ENCODE measurements at places on chromosomes 12 and 14. TPM values are rescaled to one million over a fixed set of nuclear protein-coding genes. Genes with fewer than 3 reads are reported as not detected.
A peak's percentile ranks its signal among the peaks of the same experiment; 100 is the strongest.

The ALKBH2 gene
- total RNA-seq, result 26.7 TPM

- no peaks in the 10 kb centered on the region for H3K27me3 ChIP-seq
- H3K4me1 ChIP-seq, result peaks cover 39% of the 10 kb centered on the region
- H3K4me3 ChIP-seq, result no peak overlapping the region
- DNase-seq, result no peak
- H3K27ac ChIP-seq, result peak overlapping the region; percentile 74
Measured at GRCh38 chr14:100775831-100776591, 49.3 kb downstream of the DLK1 start.

The DBX2 gene
- total RNA-seq, result 13.0 TPM

GRCh38 chr14:20503898-20504297 is 1.4 kb upstream of the RNASE10 start:
- H3K36me3 ChIP-seq, result no peaks in the 10 kb centered on the region
- H3K27me3 ChIP-seq, result no peaks in the 10 kb centered on the region
- DNase-seq, result no peak
- no peak overlapping the region for H3K27ac ChIP-seq
- H3K4me1 ChIP-seq, result no peaks in the 10 kb centered on the region

The DDN gene
- 0.44 TPM for total RNA-seq

DNA sequence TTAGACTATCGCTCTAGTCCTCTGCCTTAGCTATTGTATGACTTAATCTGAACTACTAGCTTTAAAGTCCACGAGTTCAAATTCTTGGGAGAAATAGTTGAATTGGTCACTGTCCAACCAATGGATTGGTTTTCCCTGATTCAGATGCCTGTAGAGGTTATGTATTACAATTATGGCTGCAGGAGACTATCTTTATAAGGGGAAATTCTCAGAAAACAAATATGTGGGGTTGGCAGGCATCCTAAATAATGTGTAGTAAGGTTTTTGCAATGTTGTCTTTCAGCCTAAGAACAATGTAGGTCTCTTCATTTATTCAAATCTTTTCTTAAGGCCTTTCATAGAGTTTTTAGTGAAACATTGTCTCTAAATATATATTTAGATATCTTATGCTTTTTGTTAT is 26.9 kb downstream of the MYRFL start:
- H3K27me3 ChIP-seq, result no peaks in the 10 kb centered on the region
- no peak for DNase-seq
- no peak overlapping the region for H3K27ac ChIP-seq
- H3K36me3 ChIP-seq, result no peaks in the 10 kb centered on the region
- no peaks in the 10 kb centered on the region for H3K4me1 ChIP-seq
- H3K4me3 ChIP-seq, result no peak overlapping the region

DNA sequence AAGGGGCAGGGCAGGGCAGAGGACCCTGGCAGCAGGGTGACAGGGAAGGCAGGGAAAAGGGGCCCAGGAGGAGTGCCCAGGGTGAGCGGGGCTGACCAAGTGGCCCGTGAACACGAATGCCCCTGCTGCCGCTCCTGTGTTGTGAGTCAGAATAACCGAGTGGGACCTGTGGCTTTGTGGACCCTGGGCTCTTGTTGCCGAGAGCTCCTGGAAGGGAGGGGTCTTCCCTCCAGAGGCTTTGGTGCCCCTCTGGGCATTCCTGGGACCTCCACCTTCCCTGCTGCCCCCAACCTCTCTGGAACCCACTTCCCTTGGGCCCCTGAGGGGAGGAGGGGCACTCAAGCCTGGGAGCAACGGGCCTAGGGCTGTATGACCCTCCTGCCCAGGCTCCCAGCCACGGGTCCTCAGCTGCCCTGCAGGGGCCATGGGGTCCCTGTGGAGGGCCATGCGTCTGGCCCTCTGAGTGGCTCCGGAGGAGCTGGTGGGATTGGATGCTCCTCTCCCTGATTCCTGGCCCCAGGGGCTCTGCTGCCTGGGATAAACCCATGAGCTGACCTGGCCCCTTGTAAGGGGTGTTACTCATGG is 319.4 kb downstream of the TMEM121 start:
- no peaks in the 10 kb centered on the region for H3K27me3 ChIP-seq
- H3K36me3 ChIP-seq, result no peaks in the 10 kb centered on the region
- H3K4me1 ChIP-seq, result no peaks in the 10 kb centered on the region
- H3K27ac ChIP-seq, result no peak overlapping the region
- H3K4me3 ChIP-seq, result no peak overlapping the region
- DNase-seq, result no peak

The POLE2 gene
- total RNA-seq, result 20.1 TPM

The AREL1 gene
- 43.2 TPM for total RNA-seq

The BDKRB1 gene
- 0.28 TPM for total RNA-seq

- no peak overlapping the region for H3K4me3 ChIP-seq
- H3K27me3 ChIP-seq, result no peaks in the 10 kb centered on the region
- peaks cover 4% of the 10 kb centered on the region for H3K4me1 ChIP-seq
- DNase-seq, result no peak
Measured at GRCh38 chr12:77070382-77070781, 5.0 kb upstream of the E2F7 start.

GRCh38 chr12:113208041-113208934 is 13.0 kb upstream of the TPCN1 start:
- H3K36me3 ChIP-seq, result peaks cover 4% of the 10 kb centered on the region
- no peaks in the 10 kb centered on the region for H3K4me1 ChIP-seq
- H3K4me3 ChIP-seq, result no peak overlapping the region
- H3K27ac ChIP-seq, result no peak overlapping the region
- H3K27me3 ChIP-seq, result no peaks in the 10 kb centered on the region
